Activated CD4-positive, alpha-beta T cell treated with anti-CD3 and anti-CD28 coated beads, Interleukin-2, Interleukin-6, amounts not matched to agents 100 ng/mL and 50 ng/mL, durations not matched to agents 16 hours and 8 hours (primary cell): ENCODE measurements at places on chromosomes 3 and 15.

GRCh38 chr3:46887980-46888494 is 10.5 kb downstream of the PTH1R start:
- DNase-seq, result no peak

GRCh38 chr3:126925411-126926171 is 57.3 kb upstream of the PLXNA1 start:
- DNase-seq, result no peak

DNA sequence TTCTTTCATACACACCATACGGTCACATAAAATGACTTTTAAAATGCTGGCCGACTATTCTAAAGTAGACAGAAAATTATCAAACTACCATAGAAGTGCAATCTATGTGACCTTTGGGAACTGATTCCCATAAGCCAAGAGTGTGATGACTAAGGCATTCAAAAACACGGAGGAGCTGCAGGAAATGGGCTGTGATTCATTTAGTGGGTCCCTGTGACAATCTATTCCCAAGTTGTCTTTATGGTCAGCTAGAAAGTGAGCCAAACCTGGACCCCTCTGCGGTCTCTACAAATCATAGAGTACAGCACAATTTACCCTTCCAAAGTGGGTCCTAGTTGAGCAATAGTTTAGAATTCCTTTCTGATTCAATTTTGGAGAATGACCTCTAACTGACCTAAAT is 251.5 kb upstream of the CBLB start:
- DNase-seq, result no peak

DNA sequence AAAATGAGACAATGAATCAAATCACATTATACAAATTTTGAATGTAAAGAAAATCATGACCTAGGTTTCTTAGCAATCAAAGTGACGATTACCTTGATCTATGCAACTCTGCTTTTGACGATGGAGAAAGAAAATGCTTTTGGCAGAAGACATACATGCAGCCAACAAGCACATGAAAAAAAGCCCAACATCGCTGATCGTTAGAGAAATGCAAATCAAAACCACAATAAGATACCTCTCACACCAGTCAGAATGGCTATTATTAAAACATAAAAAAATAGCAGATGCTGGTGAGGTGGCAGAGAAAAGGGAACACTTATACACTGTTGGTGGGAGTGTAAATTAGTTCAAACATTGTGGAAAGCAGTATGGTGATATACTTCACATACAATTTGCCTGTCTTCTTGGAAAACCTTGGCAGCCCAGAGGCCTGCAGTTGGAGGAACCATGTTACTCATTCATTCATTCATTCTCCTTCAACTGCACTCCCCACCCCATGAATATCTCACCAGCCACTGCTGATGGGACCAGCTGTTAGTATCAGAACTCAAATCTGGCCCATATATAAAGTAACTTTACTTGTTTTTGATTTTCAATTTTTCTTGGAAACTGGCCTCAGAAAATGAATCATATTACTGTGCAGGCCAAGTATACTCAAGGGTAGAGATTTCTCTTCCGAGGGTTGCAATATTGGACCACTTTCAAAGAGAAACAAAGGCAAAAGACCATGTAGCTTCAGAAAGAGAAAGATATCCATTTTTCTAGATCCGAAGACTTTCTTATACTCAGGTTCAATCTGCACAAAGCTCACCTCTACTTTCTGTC is 358.6 kb upstream of the ARHGEF26 start:
- DNase-seq, result no peak

DNA sequence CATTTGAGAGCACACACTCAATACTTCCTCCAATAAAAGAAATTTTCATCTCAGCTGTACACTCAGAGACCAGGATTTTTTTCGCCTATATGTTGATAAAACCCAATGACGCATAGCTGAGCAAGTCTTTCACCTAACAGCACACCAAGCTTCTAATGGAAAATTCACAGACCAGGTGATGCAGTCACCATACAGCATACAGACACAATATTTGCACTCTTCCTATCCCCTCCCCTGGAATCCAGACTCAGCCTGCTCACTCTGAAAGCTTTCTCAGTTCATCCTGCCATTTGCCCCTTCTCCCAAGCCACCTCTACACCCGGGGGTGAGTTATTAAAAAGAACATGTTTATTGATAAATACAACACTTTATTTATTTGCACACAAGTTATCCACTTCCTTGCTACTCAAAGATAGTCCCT is 1.7 kb downstream of the TBC1D5 start:
- DNase-seq, result no peak

DNA sequence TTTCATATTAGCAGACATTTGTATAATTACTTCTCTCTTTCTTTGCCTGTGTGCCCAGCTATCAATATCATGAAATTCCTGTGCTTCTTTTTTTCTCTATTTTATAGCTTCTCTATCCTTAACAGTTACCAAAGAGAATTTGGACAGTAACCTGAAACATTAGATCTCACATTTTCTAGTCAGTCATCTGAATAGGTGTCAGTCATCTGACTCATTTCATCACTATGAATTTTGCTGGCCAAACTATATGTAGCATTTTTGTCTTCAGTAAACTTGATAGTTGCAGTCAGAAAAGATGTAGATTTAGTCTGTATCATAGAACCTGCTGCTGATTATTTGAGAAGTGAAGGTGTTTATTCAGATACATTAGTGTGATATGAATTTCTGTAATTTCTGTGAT is 52.6 kb downstream of the HMG20A start:
- peak; percentile 13 for DNase-seq

GRCh38 chr3:72993391-72993790 is 3.2 kb upstream of the PPP4R2 start:
- no peak for DNase-seq
